ENCODE measurements at places on chromosomes 6 and 20. TPM values are rescaled to one million over a fixed set of nuclear protein-coding genes. Genes with fewer than 3 reads are reported as not detected.

- no peak for DNase-seq
Observed at GRCh38 chr6:127608554-127609270, 31.7 kb downstream of the C6orf58 start.

- DNase-seq: no peak
Observed at GRCh38 chr20:1724901-1725300, 67.3 kb upstream of the SIRPG start.

DNA sequence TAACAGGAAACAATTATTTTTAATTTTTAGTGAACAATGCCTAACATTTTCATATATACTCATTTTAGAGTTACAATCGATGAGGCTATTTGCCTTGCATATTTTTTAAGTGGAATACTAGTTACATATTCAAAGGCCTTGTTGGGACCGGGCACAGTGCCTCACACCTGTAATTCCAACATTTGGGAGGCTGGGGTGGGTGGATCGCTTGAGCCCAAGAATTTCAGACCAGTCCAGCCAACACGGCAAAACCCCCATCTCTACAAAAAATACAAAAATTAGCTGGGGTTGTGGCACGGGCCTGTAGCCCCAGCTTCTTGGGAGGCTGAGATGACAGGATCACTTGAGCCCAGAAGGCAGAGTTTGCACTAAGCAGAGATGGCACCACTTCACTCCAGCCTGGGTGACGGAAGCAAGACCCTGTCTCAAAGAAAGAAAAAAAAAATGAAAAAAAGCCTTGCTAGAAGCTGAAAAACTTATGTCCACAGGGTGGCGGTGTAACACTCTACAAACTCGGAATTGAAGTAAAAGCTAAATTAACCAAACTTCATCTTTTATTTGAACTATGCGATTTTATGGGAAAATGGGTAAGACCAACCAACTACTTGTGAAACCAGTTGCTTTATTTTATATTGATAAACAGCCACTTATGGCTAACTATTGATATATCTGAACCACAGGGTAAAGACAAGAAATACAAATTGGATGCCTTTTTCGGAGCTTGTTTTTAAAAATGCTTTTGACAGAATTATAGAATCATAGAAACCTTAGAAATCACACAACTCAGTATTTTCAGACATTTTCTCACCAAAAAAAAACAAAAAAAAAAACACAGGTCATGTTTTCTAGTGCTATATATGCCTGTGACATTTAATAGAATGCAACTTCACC lies 24.1 kb upstream of the ROS1 start:
- peak; percentile 55 for DNase-seq

- no peak for DNase-seq
Observed at GRCh38 chr6:22029171-22029570, 267.7 kb downstream of the PRL start.

The HMGCLL1 gene
- polyA plus RNA-seq: 1.2 TPM

The EPPIN gene
- not detected for polyA plus RNA-seq

All from small intestine (tissue), 16 donors.